ENCODE measurements at places on chromosomes 16 and 17. TPM values are rescaled to one million over a fixed set of nuclear protein-coding genes. Genes with fewer than 3 reads are reported as not detected.
A peak's percentile ranks its signal among the peaks of the same experiment; 100 is the strongest.

ACSF3 gene
- 53.0 TPM for total RNA-seq

LITAFD gene
- not detected for total RNA-seq

COPZ2 gene
- total RNA-seq = 6.1 TPM

CCT6B gene
- 1.5 TPM for total RNA-seq

IFI35 gene
- total RNA-seq = 99.2 TPM

PRAC1 gene
- not detected for total RNA-seq

TCAP gene
- 2.7 TPM for total RNA-seq

POLR2C gene
- 61.1 TPM for total RNA-seq

KRT9 gene
- total RNA-seq = not detected

PIRT gene
- total RNA-seq = not detected

IL21R gene
- 27.5 TPM for total RNA-seq

DNA sequence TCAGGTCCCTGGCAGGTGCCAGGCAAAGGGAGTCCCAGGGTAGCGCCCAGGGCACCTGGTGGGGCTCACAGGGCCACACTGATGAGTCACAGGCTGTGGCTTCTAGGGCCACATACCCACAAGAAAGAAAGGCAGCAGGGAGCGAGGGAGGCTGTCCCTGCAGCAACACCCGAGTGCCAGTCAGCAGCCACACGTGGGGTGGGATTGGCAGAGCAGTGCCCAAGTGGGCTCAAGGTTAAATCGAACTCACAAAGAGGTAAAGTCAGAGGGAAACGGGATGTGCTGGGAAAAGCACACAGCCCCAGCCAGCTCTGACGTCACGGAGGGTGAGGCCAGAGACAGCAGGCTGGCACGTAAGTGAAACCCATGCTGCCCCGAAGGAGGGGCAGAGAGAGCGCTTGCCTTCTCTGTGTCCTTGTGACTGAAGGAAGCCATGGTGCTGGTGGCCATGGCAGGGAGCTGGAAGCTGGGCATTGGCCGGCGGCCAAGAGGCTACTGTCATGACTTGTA is 33.8 kb downstream of the FA2H start:
- no peaks in the 10 kb centered on the region for H3K27me3 ChIP-seq
- no peaks in the 10 kb centered on the region for H3K36me3 ChIP-seq
- no peak overlapping the region for H3K4me3 ChIP-seq
- no peak for DNase-seq
- peaks cover 2% of the 10 kb centered on the region for H3K4me1 ChIP-seq

DNA sequence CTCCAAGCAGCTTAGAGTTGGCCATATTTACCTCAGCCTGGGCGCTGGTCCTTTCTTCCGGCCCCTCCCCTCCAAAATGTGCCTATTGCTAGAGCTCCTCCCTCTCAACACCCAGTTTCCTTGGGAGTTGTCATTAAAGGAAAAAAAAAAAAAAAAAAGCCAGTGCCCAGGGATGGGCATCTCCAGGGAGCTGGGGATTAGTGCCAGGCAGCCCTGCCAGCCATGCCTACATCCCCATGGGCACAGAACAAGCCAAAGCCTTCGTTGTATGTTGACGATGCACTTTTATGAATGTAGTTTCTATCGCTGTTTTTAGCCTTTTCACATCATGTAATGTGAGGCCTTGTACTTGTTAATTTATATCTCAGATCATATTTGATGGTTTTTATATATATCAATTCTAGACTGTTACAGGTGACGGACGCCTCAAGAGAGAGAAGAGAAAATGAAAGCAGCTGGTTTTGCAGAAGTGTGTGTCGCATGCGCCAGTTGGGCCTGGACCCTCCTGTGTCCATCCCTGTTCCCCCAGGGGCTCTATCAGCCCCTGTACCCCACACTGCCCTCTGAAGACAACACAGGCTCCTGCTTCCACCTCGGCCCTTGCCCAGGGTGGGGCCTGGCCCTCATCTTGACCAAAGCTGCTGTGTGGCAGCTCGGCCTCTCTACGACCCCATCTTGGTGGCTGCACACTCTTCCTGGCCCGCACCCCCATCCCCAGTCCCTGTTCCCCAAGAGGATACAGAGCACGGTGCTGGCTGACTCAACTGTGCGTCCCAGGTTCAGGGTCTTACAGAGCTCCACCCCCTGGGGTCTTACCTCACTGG is 4.8 kb downstream of the LIMD2 start:
- H3K27me3 ChIP-seq = no peaks in the 10 kb centered on the region
- H3K27ac ChIP-seq = peak overlapping the region; percentile 99
- H3K4me3 ChIP-seq = peak overlapping the region; percentile 51
- H3K4me1 ChIP-seq = peaks cover 29% of the 10 kb centered on the region
- peak; percentile 46 for DNase-seq
- peaks cover 31% of the 10 kb centered on the region for H3K36me3 ChIP-seq

DNA sequence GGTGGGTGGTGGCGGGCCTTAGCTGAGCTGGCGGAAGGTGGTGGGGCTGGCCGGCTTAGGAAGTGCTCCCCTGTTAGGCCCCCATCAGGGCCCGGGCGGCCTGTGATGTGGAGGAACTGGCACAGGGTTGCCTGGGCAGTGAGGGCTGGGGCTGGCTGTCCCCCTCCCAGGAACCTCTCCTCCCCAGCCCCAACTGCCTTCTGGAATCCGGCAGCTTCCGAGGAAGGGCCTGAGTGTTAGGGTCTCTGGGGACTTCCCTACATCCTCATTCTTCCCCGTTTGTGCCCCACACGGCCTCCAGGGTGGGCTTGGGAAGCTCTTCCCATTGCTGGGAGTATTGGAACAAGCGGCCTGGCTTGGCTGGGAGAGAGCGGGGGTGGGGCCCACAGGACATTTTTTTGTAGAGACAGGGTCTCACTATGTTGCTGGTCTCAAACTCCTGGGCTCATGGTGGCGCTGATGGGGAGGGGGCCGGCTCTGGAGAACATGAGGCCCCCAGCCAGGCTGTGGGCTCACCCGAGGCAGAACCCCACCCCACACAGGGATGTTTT is 89.9 kb upstream of the CIBAR2 start:
- no peaks in the 10 kb centered on the region for H3K36me3 ChIP-seq
- no peaks in the 10 kb centered on the region for H3K27me3 ChIP-seq
- no peak overlapping the region for H3K27ac ChIP-seq
- no peak overlapping the region for H3K4me3 ChIP-seq
- DNase-seq = no peak
- H3K4me1 ChIP-seq = no peaks in the 10 kb centered on the region

DNA sequence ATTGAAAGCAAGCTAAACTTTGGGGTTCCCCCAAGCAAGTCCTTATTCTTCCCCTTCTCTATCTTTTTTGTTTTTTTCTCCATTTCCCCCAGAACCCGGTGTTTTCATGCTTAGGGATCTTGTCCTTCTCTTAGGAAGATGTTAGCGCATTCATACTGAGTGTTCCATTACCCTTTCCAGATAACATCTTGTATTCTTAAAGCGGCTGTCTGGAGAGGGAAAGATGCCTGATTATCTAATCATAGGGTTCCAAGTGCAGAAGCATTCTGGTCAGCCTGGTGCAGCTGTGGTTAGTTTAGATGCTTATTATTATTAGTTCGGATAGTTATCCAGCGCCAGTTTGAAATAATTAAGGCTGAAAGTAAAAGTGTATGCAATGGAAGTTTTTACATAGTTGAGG is 2.0 kb downstream of the TOM1L1 start:
- peaks cover 38% of the 10 kb centered on the region for H3K27me3 ChIP-seq
- peaks cover 3% of the 10 kb centered on the region for H3K4me1 ChIP-seq
- no peak overlapping the region for H3K4me3 ChIP-seq
- no peak for DNase-seq

- H3K27ac ChIP-seq = no peak overlapping the region
- H3K27me3 ChIP-seq = peaks cover 25% of the 10 kb centered on the region
- H3K4me3 ChIP-seq = no peak overlapping the region
- no peaks in the 10 kb centered on the region for H3K4me1 ChIP-seq
- DNase-seq = no peak
Measured at GRCh38 chr17:45777388-45777787, 6.7 kb upstream of the CRHR1 start.

- no peak overlapping the region for H3K27ac ChIP-seq
- H3K4me1 ChIP-seq = no peaks in the 10 kb centered on the region
- DNase-seq = no peak
- H3K36me3 ChIP-seq = no peaks in the 10 kb centered on the region
Measured at GRCh38 chr17:17605083-17605728, 13.7 kb upstream of the PEMT start.

- no peak overlapping the region for H3K27ac ChIP-seq
- H3K4me3 ChIP-seq = no peak overlapping the region
- H3K4me1 ChIP-seq = peaks cover 9% of the 10 kb centered on the region
- peaks cover 6% of the 10 kb centered on the region for H3K27me3 ChIP-seq
- no peaks in the 10 kb centered on the region for H3K36me3 ChIP-seq
Measured at GRCh38 chr17:49775546-49776260, 11.8 kb upstream of the FAM117A start.

GRCh38 chr17:34580685-34581445 is 1.5 kb downstream of the TMEM132E start:
- H3K4me3 ChIP-seq = peak overlapping the region; percentile 16
- H3K4me1 ChIP-seq = peaks cover 7% of the 10 kb centered on the region
- DNase-seq = peak; percentile 38
- H3K27ac ChIP-seq = no peak overlapping the region
- no peaks in the 10 kb centered on the region for H3K36me3 ChIP-seq

GRCh38 chr16:86383488-86384262 is 126.7 kb upstream of the FOXF1 start:
- no peak overlapping the region for H3K27ac ChIP-seq
- no peaks in the 10 kb centered on the region for H3K36me3 ChIP-seq
- peaks cover 5% of the 10 kb centered on the region for H3K27me3 ChIP-seq
- no peak overlapping the region for H3K4me3 ChIP-seq
- DNase-seq = no peak

DNA sequence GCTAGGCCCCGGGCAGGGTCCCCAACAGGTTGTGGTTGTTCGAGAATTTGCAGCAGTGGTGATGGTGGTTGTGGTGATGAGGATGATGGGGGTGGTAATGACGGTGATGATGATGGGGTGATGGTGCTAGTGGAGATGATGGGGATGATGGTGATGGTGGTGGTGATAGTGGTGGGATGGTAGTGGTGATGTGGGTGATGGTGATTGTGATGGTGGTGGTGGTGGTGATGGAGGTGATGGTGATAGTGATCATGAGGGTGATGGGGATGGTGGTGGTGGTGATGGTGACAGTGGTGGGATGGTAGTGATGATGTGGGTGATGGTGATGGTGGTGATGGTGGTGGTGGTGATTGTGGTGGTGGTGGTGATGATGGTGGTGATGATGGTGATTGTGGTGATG is 343.3 kb downstream of the SEC14L1 start:
- H3K4me1 ChIP-seq = peaks cover 6% of the 10 kb centered on the region
- no peak overlapping the region for H3K27ac ChIP-seq

GRCh38 chr17:68602289-68602688 is 1.1 kb upstream of the FAM20A start:
- H3K27me3 ChIP-seq = peaks cover 65% of the 10 kb centered on the region
- H3K4me3 ChIP-seq = no peak overlapping the region
- peaks cover 3% of the 10 kb centered on the region for H3K4me1 ChIP-seq
- DNase-seq = no peak

DNA sequence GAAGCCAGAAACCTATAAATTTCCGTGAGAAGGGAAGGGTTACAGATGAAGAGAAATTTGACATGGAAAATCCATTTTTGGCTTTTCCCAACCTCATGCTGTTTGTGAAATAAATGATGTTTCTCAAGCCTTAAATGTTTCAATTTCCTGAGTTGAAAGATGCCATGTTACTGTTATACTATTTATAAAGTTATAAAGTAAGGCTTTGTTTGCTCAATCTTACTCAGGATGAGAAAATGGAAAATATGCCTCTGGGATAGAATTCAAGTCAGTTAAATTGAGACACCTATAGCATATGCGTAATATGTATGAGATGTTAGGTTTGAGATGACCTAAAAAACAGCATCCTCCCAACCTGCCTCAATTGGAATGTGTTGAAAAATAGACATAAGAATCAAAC is 19.9 kb upstream of the FAM20A start:
- H3K4me1 ChIP-seq = no peaks in the 10 kb centered on the region
- no peaks in the 10 kb centered on the region for H3K36me3 ChIP-seq

GRCh38 chr16:22785552-22785951 is 28.4 kb upstream of the HS3ST2 start:
- peaks cover 8% of the 10 kb centered on the region for H3K27me3 ChIP-seq
- H3K27ac ChIP-seq = no peak overlapping the region
- DNase-seq = no peak
- peaks cover 9% of the 10 kb centered on the region for H3K4me1 ChIP-seq
- H3K4me3 ChIP-seq = no peak overlapping the region

- DNase-seq = no peak
- no peaks in the 10 kb centered on the region for H3K27me3 ChIP-seq
- no peak overlapping the region for H3K4me3 ChIP-seq
- peaks cover 2% of the 10 kb centered on the region for H3K4me1 ChIP-seq
- H3K27ac ChIP-seq = no peak overlapping the region
Measured at GRCh38 chr16:29912087-29912486, 11.8 kb downstream of the ASPHD1 start.

DNA sequence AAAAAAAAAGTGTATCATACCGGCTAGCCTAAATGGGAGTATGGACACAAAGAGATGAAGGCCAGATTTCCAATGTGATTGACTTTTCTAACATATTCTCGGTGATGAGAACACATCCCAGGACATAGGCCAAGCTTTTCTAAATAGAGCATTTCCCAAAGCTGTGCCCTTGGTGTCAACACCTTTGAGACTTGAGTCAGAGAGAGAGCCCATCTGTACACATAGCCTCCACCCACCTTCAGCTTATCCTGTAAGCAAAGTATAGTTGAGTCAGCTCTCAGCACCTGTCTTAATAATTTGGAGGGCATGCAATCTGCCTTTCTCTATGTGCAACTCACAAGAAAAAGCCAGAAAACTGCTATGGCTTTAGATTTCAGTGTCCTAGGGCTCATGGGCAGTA is 42.7 kb downstream of the SOX9 start:
- no peaks in the 10 kb centered on the region for H3K27me3 ChIP-seq
- no peaks in the 10 kb centered on the region for H3K36me3 ChIP-seq
- H3K27ac ChIP-seq = no peak overlapping the region
- H3K4me3 ChIP-seq = no peak overlapping the region
- H3K4me1 ChIP-seq = no peaks in the 10 kb centered on the region

GRCh38 chr16:9060225-9060624 is 31.2 kb upstream of the HAPSTR1 start:
- H3K4me1 ChIP-seq = peaks cover 9% of the 10 kb centered on the region
- no peaks in the 10 kb centered on the region for H3K36me3 ChIP-seq
- H3K4me3 ChIP-seq = no peak overlapping the region
- DNase-seq = no peak
- peaks cover 4% of the 10 kb centered on the region for H3K27me3 ChIP-seq
